Activated CD4-positive, alpha-beta T cell treated with anti-CD3 and anti-CD28 coated beads, Interleukin-2, amount 50 U/mL, for 24 hours (primary cell): ENCODE measurements at places on chromosomes 13 and 19.

- DNase-seq, result no peak
Measured at GRCh38 chr19:1125601-1126467, 22.0 kb downstream of the GPX4 start.

- no peak for DNase-seq
Measured at GRCh38 chr13:25668345-25668744, 296.6 kb downstream of the ATP8A2 start.

GRCh38 chr13:85812282-85812681 lies 13.1 kb upstream of the SLITRK6 start:
- no peak for DNase-seq

DNA sequence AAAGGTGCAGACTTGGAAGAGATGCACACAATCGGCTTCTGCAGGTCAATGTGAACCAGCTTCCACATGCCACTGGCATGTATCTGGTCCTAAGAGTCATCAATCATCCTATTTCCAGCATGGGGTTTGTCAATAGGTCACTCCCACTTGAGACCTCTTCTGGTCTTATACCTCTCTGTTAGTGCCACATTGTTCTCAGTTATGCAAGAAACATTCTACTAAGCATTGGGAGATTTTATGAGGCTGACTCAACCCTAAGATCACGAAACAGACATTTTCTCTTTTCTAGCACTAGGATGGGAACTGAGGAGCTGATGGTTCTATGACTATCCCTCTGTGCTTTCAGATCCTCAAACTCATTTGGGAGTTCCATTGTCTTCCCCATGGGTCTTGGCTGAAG lies 581.5 kb upstream of the KLF12 start:
- DNase-seq, result no peak

DNA sequence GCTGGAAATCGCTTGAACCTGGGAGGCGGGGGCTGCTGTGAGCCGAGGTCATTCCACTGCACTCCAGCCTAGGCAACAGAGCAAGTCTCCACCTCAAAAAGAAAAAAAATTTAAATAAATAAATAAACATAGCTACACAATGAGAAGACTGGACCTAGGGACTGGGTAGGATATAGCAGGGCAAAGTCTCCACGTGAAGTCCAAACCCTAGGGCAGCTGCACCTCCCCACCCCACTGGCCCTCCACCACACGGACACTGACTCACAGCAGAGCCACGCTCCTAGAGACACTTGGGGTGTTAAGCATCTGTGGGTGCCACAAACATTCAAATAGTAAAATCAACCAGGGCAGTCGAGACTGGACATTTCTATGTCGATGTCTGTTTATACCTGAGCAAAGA lies 7.1 kb downstream of the LATS2 start:
- DNase-seq, result no peak

- DNase-seq, result no peak
Measured at GRCh38 chr13:33099860-33100259, 83.6 kb downstream of the KL start.

- DNase-seq, result peak; percentile 82
Measured at GRCh38 chr19:37779127-37780005, at the start of gene ZNF573. TSS of gene ZNF573 (minus strand) at chr19:37779586. CDS start at chr19:37773729, 5,857 bp downstream.

GRCh38 chr13:48400850-48401291 lies 12.0 kb downstream of the LPAR6 start:
- no peak for DNase-seq

DNA sequence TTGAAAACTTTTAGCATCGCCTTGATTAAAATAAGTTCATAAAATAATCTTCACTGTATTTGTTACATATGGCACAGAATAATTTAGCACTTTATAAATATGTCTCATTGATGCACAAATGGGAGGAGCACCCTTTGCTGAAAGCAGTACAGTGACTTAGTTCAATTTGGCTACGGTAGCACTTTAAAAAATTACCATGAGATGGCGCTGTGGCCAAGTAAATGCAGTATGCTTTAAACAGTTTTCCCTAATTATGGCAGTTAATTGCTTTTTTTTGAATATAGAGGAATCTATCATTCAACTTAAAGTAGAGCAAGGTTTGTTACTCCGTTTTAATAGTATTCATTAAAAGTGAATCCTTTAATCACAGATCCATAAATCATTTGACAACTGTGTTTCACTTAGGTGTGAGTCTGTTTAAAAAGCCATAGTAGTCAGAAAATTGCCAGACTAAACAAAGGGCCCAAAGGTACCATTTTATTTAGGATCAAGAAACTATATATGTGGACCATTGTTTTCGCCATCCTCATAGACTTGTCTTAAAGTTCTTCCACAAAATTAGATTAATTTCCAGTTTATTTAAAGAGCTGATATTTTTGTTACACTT lies 34.7 kb upstream of the ESD start:
- DNase-seq, result peak; percentile 17

- DNase-seq, result no peak
Measured at GRCh38 chr13:33004511-33004910, 11.7 kb upstream of the KL start.

GRCh38 chr19:39915101-39915847 lies 19.2 kb downstream of the FCGBP start:
- DNase-seq, result no peak

DNA sequence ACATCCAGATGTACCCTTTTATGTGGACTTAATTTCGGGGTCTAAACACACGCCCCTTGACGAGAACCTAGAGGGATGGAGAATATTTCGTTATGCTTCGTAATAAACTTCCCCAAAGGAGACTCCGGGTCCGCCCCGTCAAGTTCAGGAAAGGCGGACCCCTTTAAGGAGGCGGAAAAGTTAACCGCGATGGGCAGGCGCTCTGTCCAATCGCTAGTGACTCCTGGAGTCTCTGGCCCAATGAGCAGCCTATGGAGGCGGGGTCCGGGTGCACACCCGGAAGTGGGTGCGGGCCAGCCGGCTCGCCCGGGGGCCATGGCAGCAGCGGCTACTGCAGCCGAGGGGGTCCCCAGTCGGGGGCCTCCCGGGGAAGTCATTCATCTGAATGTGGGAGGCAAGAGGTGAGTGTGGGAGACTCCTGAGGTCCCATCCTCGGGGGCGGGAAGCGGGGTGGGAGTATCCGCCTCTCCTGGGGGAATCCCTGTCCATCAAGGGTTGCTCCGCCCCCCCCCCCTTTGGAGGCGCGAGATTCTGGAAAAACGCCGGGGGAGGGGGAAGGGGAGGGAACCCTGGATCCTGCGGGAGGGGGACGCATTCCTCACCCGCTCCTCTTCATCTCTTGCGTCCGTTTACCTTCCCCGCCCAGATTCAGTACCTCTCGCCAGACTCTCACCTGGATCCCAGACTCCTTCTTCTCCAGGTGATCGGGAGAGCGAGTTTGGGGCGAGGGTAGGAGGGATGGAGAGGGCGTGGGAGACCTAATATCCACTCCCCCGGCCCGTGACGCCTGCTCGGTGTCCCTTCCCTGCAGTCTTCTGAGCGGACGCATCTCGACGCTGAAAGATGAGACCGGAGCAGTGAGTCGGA lies at the start of gene SHKBP1:
Gene SHKBP1, plus strand, starts transcription at position 289 of the 867 bp plus-strand sequence. Its CDS starts 27 bp downstream, at position 316.
- DNase-seq, result peak; percentile 91

- no peak for DNase-seq
Measured at GRCh38 chr13:87376081-87376480, 295.1 kb upstream of the SLITRK5 start.

DNA sequence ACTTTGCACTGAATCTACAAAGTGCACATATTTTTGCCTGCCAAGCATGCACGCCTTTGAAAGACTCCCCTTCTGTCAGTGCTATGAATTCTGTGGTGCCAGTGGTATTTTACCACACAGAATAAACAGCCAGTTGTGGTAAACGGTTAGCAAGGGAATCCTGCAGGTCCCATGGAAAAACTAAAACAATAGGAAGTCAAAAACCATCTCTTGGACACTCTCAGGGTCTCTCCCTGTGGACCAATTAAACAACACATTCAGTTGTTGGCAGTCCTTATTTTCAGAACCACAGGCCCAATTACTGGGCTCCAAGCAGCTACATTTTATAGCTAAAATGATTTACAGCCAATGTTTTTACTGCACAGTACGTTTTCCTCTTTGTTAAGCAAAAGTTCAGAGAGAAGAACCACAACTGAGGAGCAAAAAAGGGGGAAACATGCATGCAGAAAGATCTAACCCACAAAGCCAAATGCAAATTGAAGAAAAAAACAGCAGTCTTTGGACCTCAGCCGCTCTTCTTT lies 116.9 kb downstream of the KCTD12 start:
- DNase-seq, result no peak

DNA sequence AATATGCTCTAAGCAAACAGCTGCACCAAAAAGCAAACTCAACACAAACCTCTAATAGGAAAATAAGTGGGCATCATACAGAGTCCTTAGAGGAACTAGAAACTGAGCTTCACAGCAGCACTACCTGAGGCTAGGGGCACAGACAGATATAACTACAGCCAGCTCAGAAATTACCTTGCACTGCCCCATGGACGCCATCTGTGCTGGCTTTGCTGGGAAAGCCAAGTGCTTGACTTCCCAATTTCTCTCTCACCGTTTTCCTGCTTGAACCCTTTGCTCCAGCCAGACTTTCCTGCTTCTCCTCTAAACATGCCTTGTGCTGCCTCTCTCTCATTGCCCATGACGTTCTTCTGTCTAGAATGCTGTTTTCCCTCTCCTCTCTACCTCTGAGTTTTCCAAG lies 29.3 kb downstream of the MTUS2 start:
- no peak for DNase-seq

DNA sequence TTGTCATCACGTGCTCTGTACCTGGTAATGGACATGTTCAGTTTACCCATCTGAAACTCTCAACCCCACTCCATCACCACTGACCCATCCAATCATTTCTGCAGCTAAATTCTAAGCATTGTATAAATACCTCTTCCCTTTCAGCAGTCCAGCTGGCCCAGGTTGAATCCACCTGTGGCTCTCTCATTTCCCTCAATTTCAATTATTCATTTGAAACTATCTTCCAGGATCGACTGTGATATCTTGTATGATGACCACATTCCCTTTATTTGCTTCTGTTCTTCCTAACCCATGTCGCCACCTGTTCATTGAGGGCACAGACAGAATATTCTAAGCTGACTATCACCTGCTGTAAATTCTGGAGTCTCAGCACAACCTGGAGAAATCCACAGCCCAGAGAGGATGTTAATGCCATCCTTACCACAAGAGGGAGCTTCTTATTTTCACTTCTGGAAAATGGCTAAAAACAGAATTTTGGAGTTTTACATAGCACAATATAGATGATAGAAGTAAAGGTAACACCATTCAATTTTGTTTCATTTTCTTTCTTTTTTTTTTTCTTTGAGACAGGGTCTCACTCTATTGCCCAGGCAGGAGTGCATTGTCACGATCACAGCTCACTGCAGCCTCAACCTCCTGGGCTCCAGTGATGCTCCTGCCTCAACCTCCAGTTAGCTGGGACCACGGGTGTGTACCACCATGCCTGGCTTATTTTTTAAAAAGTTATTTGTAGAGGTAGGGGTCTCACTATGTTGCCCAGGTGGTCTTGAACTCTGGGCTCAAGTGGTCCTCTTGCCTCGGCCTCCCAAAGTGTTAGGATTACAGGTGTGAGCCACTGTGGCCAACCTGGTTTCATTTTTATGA lies 38.6 kb downstream of the ZNF823 start:
- DNase-seq, result no peak

- DNase-seq, result no peak
Measured at GRCh38 chr19:31529121-31529520, 179.9 kb upstream of the TSHZ3 start.

DNA sequence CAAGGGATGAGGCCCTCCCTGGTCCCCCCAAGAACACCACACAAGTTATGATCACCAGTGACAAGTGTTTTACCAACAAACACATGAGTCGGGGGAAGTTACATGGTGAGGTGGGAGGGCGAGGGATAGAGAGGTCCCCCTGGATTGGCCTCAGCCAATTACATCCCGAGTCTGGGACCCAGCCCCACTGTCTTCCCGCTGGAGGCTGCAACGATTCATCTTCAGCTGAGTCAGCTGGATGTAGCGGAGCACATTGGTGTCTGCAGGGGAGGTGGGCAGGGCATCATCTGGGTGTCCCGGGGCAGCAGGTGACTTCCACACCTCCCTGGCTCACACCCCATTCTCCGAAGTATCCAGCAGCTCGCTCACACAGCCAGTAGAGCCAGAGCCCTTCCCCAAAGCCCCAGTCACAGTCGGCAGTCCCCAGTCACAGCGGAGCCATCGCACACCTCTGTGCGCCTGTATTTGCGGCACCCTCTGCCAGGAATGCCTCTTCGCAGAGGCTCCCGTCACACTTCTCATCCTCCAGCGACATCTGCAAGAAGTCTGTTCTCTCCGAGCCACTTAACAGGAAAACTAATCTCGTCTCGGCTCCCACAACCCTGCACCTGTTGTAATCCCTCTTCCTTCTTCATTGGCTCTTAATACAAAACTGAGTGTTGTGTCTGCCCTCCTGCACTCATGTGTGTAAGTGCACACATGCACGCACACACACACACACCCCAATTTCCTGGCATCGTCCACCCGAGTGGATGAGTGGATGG lies 2.0 kb downstream of the TTC9B start:
- DNase-seq, result no peak

DNA sequence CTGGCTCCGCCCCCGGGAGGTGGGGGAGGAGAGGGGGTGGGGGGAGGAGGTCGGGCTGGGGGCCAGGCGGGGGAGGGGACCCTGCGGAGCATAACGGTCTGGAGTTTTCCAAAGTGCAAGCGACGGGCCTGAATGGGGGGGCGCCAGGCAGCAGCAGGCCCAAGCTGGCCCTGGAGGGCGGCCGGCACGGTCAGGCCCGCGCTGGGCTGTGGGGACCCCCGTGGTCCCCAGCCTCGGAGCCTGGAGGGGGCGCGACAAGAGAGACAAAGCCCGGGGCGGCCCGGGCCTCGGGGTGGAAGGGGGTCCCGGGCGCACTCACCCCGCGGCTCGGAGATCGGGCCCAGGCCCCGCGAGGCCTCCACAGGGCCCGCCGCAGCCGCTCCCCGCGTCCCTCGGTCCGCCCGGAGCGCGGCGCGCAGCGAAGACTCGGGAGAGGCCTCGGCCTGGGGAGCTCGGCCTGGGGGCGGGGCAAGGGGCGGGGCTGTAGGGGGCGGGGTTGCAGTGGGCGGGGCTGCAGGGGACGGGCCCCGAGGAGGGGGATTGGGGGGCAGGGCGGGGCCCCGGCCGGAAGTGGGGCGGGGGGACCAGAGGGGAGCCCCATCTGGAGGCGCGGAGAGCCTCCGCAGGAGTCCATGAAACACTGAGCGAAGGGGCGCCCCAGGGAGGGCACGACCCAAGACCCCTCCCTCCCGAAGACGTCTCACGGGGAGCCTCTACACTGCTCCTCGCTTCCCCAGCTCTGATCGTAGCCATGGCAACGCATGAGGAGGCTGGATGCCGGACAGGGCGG lies 47.6 kb downstream of the PTPRS start:
- peak; percentile 17 for DNase-seq

DNA sequence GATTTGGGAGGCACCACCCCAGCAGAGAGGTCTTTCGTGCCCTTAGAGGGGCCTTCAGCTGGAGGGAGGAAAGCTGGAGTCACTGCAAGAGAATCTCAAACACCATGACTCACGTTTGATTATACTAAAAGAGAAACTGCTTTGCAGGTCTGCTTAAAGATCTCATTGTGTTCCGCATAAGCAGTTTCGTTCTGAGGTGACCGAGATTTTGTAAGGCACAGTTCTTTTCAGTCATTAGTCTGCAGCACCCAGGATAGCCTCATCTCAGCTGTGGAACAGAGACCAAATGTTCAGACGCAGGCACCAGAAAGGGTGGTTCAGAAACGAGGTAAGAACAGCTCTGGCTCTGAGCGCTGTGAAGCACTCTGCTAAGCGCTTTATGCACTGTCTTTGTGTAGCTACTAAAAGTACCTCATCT lies 71.2 kb upstream of the GTF3A start:
- no peak for DNase-seq

- no peak for DNase-seq
Measured at GRCh38 chr13:45331123-45331619, 9.8 kb downstream of the TPT1 start.
